ENCODE measurements at places on chromosomes 4 and X.

DNA sequence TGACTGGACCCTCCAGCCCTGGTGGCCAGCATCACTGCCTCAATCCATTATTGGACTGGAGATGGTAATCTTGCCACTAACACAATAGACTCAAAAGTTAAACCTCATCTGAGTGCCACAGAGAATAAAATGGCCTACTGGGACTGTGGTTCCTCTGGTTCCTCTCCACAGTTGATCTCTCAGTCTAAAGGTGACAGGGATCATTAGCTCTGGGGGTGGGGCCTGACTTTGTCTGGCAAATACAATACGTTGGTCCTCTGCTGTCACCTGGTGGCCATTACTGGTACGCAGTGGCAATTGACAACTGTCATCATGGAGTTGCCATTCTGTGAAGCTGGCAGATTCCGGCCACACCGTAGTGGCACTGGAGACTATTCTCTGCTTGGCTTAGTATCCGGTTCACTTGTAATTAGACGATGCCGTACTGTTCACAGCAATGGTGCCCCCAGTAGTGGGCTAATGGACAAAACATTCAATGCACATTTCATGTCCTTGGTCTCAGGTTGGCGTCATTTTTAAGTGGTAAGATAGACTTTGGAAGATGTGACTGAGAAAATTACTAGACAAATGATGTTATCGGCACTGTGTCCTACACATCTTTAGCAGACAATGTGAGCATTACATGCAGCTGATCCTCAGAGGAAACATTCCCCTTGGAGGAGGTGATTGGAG is 6.7 kb downstream of the FGFBP2 start:
- DNase-seq, result no peak

GRCh38 chr4:168398188-168398587 is 79.6 kb upstream of the DDX60 start:
- no peak for DNase-seq

- no peak for DNase-seq
Observed at GRCh38 chrX:121886557-121886956, 839.1 kb downstream of the GLUD2 start.

GRCh38 chrX:107355533-107355932 is 93.9 kb upstream of the FRMPD3 start:
- no peak for DNase-seq

DNA sequence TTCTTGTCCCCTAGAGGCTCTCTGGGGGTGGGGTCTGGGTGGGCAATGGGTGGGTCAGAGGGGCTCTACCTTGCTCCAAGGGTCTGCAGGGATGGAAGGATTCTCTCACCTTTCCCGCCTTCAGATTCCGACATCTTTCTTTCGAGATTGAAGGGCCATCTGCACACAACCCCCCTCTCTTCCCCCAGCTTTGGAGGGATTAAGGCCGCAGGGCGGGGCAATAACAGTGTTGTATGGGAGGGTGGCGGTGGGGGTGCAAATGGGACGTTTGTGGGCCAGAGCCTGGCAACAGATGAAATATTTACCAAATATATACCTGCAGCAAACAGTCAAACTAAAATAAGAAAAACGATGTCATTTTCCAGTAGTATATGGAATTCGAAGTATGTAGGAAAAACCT is at the start of gene CACNA1F:
Gene CACNA1F (minus strand): TSS at position 165 of the 400 bp plus-strand sequence. CDS start 31 bp downstream, at position 134.
- DNase-seq, result no peak

- DNase-seq, result no peak
Observed at GRCh38 chr4:72375073-72375736, 193.8 kb downstream of the ADAMTS3 start.
